Right renal cortex interstitium (tissue), 3 donors: ENCODE measurements at places on chromosomes 13 and 19.

DNA sequence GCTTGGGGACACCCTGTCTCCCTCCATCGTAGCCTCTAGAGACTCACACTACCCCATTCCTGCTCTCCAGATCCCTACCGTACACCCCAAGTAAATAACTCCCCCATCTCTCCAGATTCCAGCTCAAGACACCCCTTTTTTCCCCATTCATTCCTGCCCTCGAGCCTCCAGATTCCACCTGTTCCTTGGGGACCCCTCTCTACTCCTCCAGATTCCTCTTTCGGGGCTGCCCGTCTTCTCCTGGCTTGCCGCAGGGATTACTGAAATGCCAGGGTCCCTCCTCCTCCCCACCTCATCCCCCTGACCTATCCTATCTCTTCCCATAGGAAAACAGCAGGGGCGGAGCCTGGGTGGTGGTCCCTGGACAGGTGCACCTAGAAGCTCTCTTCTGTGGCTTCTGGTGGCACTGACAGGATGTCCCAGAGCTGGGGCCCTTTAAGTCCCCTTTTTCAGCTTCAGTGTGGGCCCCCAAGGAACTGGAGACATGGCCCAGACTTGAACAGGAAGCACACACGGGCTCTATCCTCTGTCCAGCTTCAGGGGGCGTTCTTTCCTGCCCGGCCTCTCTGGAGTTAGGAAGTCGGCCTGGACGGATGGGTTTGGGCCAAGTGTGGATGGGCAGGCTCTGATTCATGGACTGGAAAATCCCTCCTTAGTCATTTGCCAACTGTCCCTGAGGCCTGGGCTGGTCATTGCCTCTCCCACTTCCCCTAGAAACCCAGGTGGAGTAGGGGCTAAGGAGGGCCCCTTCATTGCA lies 1.2 kb downstream of the ZSWIM4 start:
- DNase-seq, result no peak

DNA sequence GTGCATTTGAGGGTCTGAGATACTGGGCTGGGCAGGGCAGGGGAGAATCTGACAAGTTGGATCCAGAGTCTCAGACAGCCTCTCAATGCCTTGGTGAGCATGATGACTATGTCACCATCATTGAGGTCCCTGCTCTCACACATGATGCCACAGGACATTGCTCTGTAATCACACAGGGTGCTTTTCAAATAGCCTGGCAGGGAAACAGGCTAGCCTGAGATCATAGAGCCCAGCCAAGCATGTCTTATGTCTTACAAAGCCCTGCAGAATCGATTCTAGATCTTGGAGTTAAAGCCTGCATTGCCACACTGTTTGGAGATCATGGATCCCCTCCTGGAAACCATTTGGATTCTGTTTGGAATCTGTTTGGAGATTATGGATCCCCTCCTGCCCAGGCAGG lies 5.3 kb downstream of the KCNN1 start:
- no peak for DNase-seq

- no peak for DNase-seq
These were observed 3.9 kb upstream of the GSK3A start for GRCh38 chr19:42246143-42246921.

GRCh38 chr19:6041991-6042481 lies 64.1 kb upstream of the RANBP3 start:
- no peak for DNase-seq

GRCh38 chr13:51325837-51326236 lies 13.7 kb upstream of the SERPINE3 start:
- no peak for DNase-seq

- no peak for DNase-seq
These were observed 3.6 kb downstream of the FCHO1 start for GRCh38 chr19:17754634-17755442.

DNA sequence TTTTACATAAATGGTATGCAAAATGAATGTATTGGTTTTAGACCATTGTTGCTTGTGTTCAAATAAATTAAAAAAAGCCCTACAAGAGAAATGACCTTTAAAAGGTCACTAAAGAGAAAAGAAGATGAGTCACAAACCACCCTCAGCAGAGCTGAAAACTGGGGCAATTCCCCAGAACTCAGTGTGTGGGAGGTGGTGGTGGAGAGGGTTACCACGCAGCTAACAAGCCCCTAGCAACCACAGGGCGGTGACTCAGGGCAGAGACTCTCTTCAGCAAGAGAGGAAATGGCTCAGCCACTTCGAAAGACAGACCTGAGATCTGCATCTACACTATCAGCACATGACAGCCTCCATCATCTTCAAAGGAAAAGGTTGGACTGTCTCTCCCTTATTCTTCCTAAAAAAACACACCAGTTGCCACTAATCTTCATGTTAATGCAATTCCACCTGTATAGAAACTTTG lies 29.4 kb upstream of the NDFIP2 start:
- no peak for DNase-seq

DNA sequence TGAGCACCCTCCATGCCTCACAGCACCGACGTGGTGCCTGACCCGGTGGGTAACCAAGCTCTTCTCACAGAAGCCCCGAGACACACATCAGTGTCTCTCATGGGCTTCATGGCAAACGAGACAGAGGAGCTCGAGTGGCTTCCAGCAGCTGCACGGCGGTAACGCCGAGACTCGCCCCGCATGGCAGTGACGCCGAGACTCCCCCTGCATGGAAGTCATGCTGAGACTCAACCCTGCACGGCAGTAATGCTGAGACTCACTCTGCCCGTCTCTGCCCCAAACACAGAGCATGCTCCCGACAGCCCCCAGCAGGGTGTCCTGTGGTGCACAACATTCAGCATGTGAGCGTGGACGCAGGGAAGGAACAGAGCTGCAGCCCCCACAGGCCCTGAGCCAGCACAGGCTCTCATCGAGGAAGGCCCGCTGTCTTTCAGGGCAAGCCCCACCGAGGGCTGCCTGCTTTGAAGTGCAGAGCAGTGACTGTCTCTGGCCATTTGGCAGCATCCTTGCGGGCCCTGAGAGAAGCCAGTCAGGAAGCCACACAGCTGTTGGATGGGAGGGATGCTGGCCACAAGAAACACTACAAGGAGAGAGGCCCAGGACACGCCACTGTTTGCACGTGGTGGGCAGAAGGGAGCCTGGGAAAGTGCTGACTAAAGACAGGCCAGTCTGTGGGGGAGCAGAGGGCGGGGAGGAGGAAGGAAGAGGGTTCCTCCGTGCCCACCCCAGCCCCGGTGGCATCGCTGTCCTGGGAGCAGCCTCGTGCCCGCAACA lies 9.5 kb downstream of the GAS6 start:
- no peak for DNase-seq

DNA sequence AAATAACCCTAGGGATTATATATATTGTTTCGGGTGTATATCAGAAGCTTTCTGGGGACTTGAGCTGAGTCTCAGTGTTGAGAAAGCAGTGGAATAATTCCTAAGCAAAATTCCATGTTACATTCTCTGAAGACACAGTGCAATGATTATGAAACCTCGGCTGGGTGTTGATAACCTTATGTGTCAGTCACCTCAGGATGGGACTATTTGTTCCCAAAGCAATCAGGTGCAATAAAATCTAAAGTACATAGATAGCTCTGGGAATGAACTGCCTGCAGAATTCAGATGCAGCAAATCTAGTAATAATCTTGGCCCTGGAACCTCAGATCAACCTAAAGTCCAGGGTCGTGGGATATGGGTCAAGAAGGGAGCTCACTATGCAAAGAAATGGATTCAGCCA lies 53.0 kb downstream of the EDNRB start:
- no peak for DNase-seq

DNA sequence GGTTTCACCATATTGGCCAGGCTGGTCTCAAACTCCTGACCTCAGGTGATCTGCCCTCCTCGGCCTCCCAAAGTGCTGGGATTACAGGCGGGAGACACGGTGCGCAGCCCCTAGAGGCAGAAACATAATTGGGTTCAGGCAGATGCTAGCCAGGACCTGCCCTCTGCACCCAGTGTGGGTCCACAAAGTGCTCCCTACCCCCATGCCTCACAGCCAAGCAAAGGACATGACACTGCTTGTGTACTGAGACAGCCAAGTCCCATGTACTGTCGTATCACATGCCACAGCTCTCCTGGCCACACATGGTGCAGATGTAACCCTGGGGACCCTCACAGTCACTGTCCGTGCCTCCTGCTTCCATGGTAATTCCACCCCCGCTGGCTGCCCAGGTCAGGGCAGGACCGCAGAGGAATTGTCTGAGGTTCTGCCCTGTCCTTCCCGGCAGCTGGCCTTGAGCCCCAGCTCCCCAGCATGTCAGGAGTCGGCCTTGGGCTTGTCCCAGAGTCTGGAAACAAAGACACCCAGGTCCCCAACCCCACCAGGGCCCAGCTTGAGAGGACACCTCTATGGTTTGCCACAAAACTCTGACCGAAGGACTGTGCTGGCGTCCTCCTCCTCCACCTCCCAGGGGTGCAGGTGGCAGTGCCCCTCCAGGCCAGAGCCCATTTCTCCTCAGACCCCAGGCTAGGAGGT lies 7.6 kb downstream of the PRR36 start:
- no peak for DNase-seq

DNA sequence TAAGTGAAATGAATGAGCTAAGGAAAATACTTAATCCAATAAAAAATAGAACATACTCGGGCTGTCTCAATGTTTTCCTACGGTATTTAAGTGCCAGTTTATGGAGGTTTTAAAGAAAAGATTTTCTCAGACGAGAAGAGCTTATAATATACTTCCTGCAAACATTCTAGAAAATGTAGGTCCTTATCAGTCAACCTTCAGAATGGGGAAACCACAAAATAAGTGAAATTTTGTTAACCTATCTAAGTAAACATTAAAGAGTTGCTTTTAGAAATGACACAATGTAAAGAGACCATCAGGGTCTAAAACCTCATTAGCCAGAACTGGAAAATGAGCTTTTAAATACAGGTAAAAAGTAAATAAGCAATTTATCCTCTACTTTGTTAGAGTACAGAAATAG lies 12.1 kb downstream of the MIR17HG start:
- no peak for DNase-seq

DNA sequence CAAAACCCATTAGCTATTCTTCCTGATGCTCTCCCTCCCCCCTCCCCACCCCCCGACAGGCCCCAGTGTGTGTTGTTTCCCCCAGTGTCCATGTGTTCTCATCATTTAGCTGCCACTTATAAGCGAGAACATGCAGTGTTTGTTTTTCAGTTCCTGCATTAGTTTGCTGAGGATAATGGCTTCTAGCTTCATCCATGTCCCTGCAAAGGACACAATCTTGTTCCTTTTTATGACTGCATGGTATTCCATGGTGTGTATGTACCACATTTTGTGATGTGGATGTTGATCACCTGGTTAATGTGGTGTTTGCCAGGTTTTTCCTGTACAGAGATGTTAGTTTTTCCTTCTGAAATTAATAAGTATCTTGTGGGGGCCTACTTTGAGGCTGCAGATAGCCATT lies 31.5 kb downstream of the TDRD12 start:
- no peak for DNase-seq

DNA sequence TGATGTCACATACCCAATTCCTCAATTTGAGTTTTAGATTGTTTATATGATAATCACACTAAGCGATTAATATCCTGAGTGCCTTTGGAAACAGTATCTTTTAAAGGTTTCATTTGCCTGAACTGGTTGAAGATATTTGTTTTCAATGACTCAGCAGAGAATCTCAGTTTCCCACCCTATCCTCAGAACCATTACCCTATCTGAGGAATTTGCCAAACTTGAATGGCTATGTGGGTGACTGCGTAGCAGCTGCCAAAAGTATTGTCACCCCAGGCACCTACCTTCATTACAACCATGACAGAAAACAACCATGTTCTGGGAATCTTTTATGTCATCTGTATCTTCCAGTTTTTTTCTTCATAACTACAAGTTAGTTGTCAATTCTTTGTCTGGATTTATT lies 440.1 kb upstream of the NBEA start:
- DNase-seq, result no peak

DNA sequence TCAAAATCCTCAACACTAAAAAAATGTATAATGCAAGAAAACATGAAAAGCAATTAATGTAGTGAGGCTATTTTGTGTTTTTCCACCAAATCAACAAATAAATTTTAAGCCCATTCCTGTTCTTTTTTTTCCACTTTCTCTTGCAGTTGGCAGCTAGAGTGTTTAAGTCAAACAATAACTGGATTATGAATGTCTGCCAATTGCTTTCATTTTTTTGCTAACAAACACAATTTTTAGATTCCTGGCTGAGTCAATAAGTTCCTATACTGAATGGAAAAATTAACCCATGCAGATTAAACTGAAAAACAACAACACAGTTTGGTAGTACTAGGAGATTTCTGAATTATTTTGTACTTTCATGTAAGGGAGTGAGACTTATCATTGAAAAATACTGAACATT lies 232.4 kb downstream of the SLITRK5 start:
- no peak for DNase-seq

GRCh38 chr19:13091400-13092157 lies 11.1 kb downstream of the LYL1 start:
- no peak for DNase-seq

GRCh38 chr19:29531458-29532025 lies 5.7 kb downstream of the VSTM2B start:
- DNase-seq, result no peak

- no peak for DNase-seq
These were observed 113.9 kb downstream of the CRYL1 start for GRCh38 chr13:20411638-20412342.

DNA sequence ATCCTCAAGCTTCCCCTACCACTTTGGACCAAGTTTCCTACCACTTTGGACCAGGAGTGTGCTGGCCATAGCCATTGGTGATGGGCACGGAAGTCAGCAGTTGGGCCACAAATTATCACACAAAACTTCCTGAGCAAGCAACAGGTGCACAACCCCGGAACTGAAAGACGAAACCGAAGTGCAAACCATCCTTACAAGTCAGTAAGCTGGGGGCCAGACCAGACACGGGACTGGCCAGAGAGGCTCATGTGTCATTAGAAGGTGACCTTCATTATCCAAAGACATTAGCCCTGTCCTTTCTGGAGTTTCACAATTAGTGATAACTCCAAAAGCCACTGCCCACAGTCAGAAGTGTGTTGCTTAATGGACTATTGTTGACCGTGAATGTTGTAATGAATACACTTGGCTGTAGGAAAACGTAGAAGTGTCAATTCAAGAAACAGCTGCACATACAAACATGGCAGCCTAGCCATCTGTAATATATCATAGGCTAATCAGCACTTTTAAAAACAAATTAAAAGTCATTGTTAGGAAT lies 244.1 kb upstream of the IRS2 start:
- no peak for DNase-seq

GRCh38 chr13:24036115-24036514 lies 124.4 kb upstream of the SPATA13 start:
- DNase-seq, result no peak

DNA sequence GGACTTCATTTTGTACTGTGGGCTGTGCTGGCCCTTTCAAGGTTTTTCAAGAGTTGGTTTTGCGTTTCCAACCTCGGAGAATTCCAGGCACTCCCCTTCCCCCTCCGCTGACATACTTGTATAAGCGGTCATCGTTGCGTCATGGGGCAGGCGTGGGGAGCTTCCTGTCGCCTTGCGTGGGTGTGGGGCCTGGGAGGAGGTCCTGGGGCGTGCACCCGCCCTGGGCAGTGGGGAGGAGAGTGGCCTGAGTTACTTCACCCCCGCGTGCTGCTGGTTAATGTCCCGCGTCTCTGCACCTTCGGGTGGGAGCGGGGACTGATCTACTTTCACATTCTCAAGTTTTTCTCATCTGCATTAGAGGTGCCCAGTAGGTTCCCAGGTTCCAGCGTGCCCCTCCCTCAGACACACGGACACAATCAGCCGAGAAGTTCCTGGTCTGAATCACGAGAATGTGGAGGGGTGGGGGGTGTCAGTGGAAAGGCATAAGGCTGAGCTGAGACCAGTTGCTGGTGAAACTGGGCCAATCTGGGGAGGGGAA lies 4.1 kb downstream of the IER2 start:
- DNase-seq, result no peak

GRCh38 chr13:68727798-68728197 lies 1379.8 kb upstream of the ATXN8OS start:
- DNase-seq, result no peak
